Chondrocyte (in vitro differentiated cells): ENCODE measurements at places on chromosomes 7 and 10. TPM values are rescaled to one million over a fixed set of nuclear protein-coding genes. Genes with fewer than 3 reads are reported as not detected.

GRCh38 chr10:79324032-79324695 lies 23.1 kb upstream of the PPIF start:
- no peak overlapping the region for H3K27ac ChIP-seq
- no peaks in the 10 kb centered on the region for H3K36me3 ChIP-seq
- H3K27me3 ChIP-seq: no peaks in the 10 kb centered on the region
- no peak for DNase-seq
- no peak overlapping the region for H3K4me3 ChIP-seq

DNA sequence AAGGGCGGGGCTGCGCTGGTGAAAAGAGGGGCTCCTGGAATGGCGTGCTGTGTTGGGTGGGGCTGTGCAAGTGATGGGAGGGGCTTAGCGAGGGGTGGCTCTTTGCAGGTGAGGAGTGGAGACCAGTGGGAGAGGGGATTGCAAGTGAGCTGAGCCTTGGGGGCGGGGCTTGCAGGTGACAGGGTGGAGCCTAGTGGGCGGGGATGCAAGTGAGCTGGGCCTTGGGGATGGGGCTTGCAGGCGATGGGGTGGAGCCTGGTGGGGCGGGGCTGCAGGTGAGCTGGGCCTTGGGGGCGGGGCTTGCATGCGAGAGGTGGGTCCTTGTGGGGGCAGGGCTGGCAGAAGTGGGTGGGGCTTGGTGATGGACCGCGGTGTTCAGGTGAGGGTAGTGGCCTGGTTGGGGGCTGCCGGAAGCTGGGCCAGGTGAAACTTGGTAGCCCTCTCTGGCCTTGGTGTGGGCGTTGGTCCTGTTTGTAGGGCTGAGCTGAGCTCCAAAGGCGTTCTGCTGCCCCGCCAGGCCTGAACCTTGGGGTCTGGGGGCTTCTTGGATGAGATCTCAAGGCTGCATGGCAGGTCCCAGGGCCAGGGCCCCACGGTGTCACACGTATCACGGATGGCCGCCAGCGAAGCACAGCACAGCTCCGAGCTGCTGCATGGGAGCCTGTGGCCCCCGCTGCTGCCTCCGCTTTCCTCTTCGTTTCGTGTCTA lies 743 bp upstream of the PITRM1 start:
- peaks cover 5% of the 10 kb centered on the region for H3K36me3 ChIP-seq
- peak overlapping the region; percentile 90 for H3K4me3 ChIP-seq
- DNase-seq: no peak
- peak overlapping the region; percentile 76 for H3K27ac ChIP-seq
- no peaks in the 10 kb centered on the region for H3K27me3 ChIP-seq

- no peak overlapping the region for H3K27ac ChIP-seq
- no peaks in the 10 kb centered on the region for H3K36me3 ChIP-seq
- DNase-seq: peak; percentile 85
- H3K4me3 ChIP-seq: no peak overlapping the region
- H3K27me3 ChIP-seq: peaks cover 5% of the 10 kb centered on the region
- peaks cover 55% of the 10 kb centered on the region for H3K4me1 ChIP-seq
Observed at GRCh38 chr7:159013825-159014289, 130.8 kb downstream of the VIPR2 start.

GRCh38 chr10:79375321-79376077 lies 28.2 kb downstream of the PPIF start:
- peak overlapping the region; percentile 47 for H3K27ac ChIP-seq
- peak; percentile 77 for DNase-seq
- H3K36me3 ChIP-seq: peaks cover 2% of the 10 kb centered on the region
- peaks cover 21% of the 10 kb centered on the region for H3K4me1 ChIP-seq
- no peaks in the 10 kb centered on the region for H3K27me3 ChIP-seq

- no peak overlapping the region for H3K4me3 ChIP-seq
- no peak for DNase-seq
- H3K27ac ChIP-seq: no peak overlapping the region
- no peaks in the 10 kb centered on the region for H3K36me3 ChIP-seq
- no peaks in the 10 kb centered on the region for H3K27me3 ChIP-seq
Observed at GRCh38 chr7:141114029-141114664, 40.3 kb downstream of the TMEM178B start.

DNA sequence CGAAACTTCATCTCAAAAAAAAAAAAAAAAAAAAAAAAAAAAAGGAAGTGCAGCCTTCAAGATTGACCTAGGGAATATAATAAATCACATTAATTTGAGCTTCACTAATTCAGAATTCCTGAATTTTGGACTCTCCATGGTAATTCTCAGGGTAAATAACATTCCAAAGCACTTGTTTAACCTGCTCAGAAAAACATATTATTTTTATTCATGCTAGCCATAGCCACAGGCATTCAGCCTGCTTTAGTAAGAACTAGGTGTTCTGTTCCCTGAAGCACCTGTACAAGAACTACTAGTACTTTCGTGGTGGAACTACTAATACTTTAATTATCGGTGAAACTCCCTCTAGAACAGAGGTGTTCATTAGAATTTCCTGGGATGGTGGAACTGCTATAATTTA lies 169.3 kb downstream of the RTKN2 start:
- H3K4me3 ChIP-seq: no peak overlapping the region
- peaks cover 40% of the 10 kb centered on the region for H3K4me1 ChIP-seq
- H3K36me3 ChIP-seq: peaks cover 9% of the 10 kb centered on the region
- H3K27ac ChIP-seq: no peak overlapping the region

DNA sequence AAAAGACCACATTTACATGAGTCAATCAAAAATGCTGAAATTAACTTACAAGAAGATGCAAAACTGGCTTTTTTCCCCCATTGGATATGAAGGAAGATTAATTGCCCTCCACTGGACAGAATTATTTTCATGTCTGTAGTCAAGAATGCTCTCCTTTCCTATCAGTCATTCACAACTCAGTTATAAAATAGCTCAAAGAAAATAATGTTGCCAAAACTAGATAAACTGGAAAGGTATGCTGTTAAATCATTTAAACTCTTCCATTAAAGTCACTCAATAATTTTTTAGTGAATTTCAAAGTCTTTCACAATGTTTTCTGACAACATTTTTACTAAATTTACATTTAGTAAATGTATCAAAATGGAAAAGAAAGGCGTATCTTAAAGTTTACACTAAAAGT lies 384.5 kb downstream of the HGF start:
- H3K4me3 ChIP-seq: no peak overlapping the region
- no peak overlapping the region for H3K27ac ChIP-seq
- peaks cover 4% of the 10 kb centered on the region for H3K4me1 ChIP-seq
- no peaks in the 10 kb centered on the region for H3K36me3 ChIP-seq

DNA sequence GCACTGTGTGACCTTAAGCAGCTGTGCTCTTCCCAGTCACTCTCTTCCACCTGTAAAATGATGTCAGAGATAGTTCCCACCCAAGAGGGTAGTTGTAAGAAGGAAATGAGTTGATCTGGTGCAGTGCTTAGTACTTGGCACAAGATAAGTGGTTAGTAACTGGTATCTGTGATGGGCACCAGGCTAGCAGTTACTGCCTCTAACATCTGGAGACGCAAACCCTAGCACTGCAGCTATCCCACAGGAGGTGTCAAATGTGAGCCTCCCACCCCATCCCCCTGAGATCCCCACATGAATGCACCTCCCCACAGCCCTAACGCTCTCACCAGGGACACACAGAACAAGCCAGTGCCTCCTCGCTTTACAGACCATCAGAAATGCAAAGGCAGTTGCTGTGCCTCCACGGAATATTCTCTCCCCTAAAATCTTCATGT lies 72.0 kb downstream of the KCNMA1 start:
- peaks cover 59% of the 10 kb centered on the region for H3K4me1 ChIP-seq
- no peak for DNase-seq
- H3K27me3 ChIP-seq: no peaks in the 10 kb centered on the region
- H3K27ac ChIP-seq: peak overlapping the region; percentile 81
- peaks cover 3% of the 10 kb centered on the region for H3K36me3 ChIP-seq
- no peak overlapping the region for H3K4me3 ChIP-seq

- no peaks in the 10 kb centered on the region for H3K27me3 ChIP-seq
- no peak overlapping the region for H3K4me3 ChIP-seq
- H3K4me1 ChIP-seq: peaks cover 3% of the 10 kb centered on the region
- H3K27ac ChIP-seq: no peak overlapping the region
- peaks cover 15% of the 10 kb centered on the region for H3K36me3 ChIP-seq
Observed at GRCh38 chr10:122198631-122199030, 72.5 kb upstream of the BTBD16 start.

DNA sequence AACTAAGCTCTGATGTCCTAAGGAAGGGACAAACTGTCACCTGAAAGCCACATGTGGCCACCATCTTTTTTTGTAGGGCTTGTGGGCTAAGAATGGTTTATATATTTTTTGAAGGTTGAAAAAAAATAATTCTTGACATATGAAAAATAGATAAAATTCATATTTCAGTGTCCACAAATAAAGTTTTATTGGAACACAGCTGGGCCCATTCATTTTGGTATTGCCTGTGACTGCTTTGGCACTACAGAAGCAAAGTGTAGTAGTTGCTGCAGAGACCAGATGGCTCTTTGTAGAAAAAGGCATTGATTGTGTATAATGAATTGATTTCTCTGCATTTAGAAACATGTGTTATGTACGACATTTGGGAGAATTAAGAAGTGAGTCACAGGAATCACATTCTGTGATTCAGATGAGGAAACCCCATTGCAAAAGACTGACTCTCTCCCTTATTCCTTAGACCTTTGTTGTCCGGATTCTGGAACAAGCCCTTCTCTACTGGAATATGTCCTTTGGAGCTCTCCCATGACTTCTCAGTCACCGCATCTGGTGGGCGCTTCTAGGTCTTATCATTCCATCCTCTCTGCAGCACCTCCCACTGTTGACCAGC lies 438.7 kb downstream of the LRMDA start:
- no peak overlapping the region for H3K27ac ChIP-seq
- DNase-seq: no peak
- no peak overlapping the region for H3K4me3 ChIP-seq
- H3K36me3 ChIP-seq: no peaks in the 10 kb centered on the region
- peaks cover 13% of the 10 kb centered on the region for H3K27me3 ChIP-seq

DNA sequence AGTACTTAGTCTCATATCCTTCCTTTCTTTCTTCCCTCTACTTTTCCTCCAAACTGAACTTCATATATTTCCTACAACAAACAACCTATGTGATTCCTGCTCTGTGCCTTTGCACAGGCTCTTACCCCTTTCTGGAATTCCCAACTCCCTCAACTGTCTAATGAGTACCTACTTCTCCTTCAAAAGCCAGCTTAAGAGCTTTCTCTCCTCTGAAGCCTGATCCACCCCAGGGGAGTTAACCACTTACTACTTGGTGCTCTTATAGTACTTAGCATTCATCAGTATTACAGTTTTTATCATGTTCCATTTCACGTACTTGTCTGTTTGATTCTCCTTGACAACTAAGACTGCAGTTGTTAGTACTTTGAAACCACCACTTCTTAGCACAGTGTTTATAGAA lies 246.1 kb downstream of the LRRTM3 start:
- peaks cover 3% of the 10 kb centered on the region for H3K36me3 ChIP-seq
- no peaks in the 10 kb centered on the region for H3K4me1 ChIP-seq
- H3K4me3 ChIP-seq: no peak overlapping the region
- peaks cover 3% of the 10 kb centered on the region for H3K27me3 ChIP-seq

- H3K27ac ChIP-seq: peak overlapping the region; percentile 30
- H3K27me3 ChIP-seq: no peaks in the 10 kb centered on the region
- peaks cover 49% of the 10 kb centered on the region for H3K4me1 ChIP-seq
- H3K4me3 ChIP-seq: no peak overlapping the region
Observed at GRCh38 chr10:77359950-77360520, 277.6 kb downstream of the KCNMA1 start.

- no peak overlapping the region for H3K4me3 ChIP-seq
- peaks cover 12% of the 10 kb centered on the region for H3K4me1 ChIP-seq
- H3K36me3 ChIP-seq: no peaks in the 10 kb centered on the region
- no peak overlapping the region for H3K27ac ChIP-seq
- H3K27me3 ChIP-seq: no peaks in the 10 kb centered on the region
Observed at GRCh38 chr10:48446785-48447184, 140.3 kb downstream of the MAPK8 start.

GRCh38 chr10:500876-501275 lies 188.6 kb downstream of the DIP2C start:
- no peak for DNase-seq
- H3K36me3 ChIP-seq: peaks cover 2% of the 10 kb centered on the region
- H3K4me3 ChIP-seq: no peak overlapping the region
- no peaks in the 10 kb centered on the region for H3K27me3 ChIP-seq

GRCh38 chr7:47610506-47611044 lies 28.7 kb upstream of the TNS3 start:
- H3K36me3 ChIP-seq: no peaks in the 10 kb centered on the region
- H3K27ac ChIP-seq: peak overlapping the region; percentile 76
- DNase-seq: no peak
- H3K27me3 ChIP-seq: no peaks in the 10 kb centered on the region
- H3K4me3 ChIP-seq: no peak overlapping the region
- peaks cover 33% of the 10 kb centered on the region for H3K4me1 ChIP-seq

- no peaks in the 10 kb centered on the region for H3K27me3 ChIP-seq
- DNase-seq: no peak
- H3K4me3 ChIP-seq: no peak overlapping the region
- no peak overlapping the region for H3K27ac ChIP-seq
Observed at GRCh38 chr7:144378651-144379050, 23.4 kb downstream of the ARHGEF5 start.

DNA sequence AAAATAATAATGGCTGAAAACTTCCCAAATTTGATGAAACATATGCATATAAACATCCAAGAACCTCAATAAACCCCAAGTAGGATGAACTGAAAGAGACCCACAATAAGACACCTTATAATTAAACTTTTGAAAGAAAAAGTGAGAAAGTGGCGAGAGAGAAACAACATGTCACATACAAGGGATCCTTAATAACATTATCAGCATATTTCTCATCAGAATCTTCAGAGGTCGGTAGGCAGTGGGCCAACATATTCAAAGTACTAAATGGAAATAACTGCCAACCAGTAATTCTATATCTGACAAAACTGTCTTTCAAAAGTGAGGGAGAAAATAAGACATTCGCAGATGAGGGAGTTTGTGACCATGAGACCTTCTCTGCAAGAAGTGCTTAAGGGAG lies 16.6 kb upstream of the CCDC6 start:
- no peaks in the 10 kb centered on the region for H3K4me1 ChIP-seq
- H3K27me3 ChIP-seq: peaks cover 13% of the 10 kb centered on the region
- no peak overlapping the region for H3K4me3 ChIP-seq
- DNase-seq: no peak

GRCh38 chr7:158216198-158216597 lies 371.4 kb downstream of the PTPRN2 start:
- H3K27me3 ChIP-seq: no peaks in the 10 kb centered on the region
- no peaks in the 10 kb centered on the region for H3K36me3 ChIP-seq
- no peaks in the 10 kb centered on the region for H3K4me1 ChIP-seq
- no peak overlapping the region for H3K27ac ChIP-seq
- no peak overlapping the region for H3K4me3 ChIP-seq
- no peak for DNase-seq

- peaks cover under 1% of the 10 kb centered on the region for H3K36me3 ChIP-seq
- H3K27me3 ChIP-seq: no peaks in the 10 kb centered on the region
Observed at GRCh38 chr10:29646238-29646902, 11.6 kb upstream of the SVIL start.

- no peak overlapping the region for H3K27ac ChIP-seq
- H3K4me3 ChIP-seq: no peak overlapping the region
- H3K4me1 ChIP-seq: peaks cover 11% of the 10 kb centered on the region
- no peak for DNase-seq
- H3K36me3 ChIP-seq: peaks cover 7% of the 10 kb centered on the region
Observed at GRCh38 chr7:81308643-81309322, 389.9 kb upstream of the SEMA3C start.

GRCh38 chr7:28298870-28299518 lies 113.3 kb upstream of the CREB5 start:
- H3K27me3 ChIP-seq: no peaks in the 10 kb centered on the region
- DNase-seq: no peak
- no peak overlapping the region for H3K4me3 ChIP-seq

The SPDYE3 gene
- total RNA-seq: not detected in 3 replicates

The NCF1 gene
- total RNA-seq: not detected in 3 replicates

The VAX1 gene
- total RNA-seq: 5.2 TPM in 1 of 3 replicates, not detected in the others

The ARHGEF35 gene
- total RNA-seq: 0.75 to 2.7 TPM (median 2.0 TPM) in 3 replicates

The OR6B1 gene
- total RNA-seq: not detected in 3 replicates

The SFTPA1 gene
- not detected in 3 replicates for total RNA-seq

The JCAD gene
- total RNA-seq: 18.3 to 23.9 TPM (median 19.4 TPM) in 3 replicates

The SH2B2 gene
- total RNA-seq: 2.3 to 4.1 TPM (median 2.6 TPM) in 3 replicates

The NPY4R2 gene
- total RNA-seq: 0.53 TPM in 1 of 3 replicates, not detected in the others

The IL15RA gene
- total RNA-seq: 0.56 to 0.65 TPM in 2 of 3 replicates, not detected in the other
